Natural killer cell (primary cell): ENCODE measurements at places on chromosomes 3 and 15. TPM values are rescaled to one million over a fixed set of nuclear protein-coding genes. Genes with fewer than 3 reads are reported as not detected.

- no peak for DNase-seq
These were observed 786.4 kb downstream of the MCTP2 start for GRCh38 chr15:95017666-95018328.

GRCh38 chr15:25180606-25181292, 226.0 kb downstream of the SNRPN start:
- DNase-seq, result peak; percentile 5

PRRT3 gene
- 2.2 TPM for total RNA-seq

GRCh38 chr3:71271596-71271995, 311.9 kb downstream of the FOXP1 start:
- DNase-seq, result no peak

KLHL6 gene
- 10.9 TPM for total RNA-seq

DNA sequence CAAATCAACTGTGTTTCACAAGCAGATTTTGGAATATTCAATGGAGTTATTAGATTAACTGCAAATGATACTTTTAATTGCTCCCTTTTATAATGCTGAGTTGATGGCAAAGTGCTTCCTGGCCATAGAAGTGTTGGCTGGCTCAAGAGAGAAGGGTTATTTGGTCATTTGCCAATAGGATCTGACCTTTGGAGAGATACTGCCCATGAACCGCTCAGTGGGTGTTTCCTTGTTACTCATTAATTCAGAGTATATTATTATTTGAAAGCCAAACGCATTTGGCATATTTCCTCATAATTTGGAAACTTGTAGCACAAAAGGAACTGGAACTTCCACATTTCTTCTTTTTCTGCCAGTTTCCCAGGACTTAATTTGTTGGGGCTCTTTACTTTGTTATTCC, 234.7 kb downstream of the CDIN1 start:
- no peak for DNase-seq

DNA sequence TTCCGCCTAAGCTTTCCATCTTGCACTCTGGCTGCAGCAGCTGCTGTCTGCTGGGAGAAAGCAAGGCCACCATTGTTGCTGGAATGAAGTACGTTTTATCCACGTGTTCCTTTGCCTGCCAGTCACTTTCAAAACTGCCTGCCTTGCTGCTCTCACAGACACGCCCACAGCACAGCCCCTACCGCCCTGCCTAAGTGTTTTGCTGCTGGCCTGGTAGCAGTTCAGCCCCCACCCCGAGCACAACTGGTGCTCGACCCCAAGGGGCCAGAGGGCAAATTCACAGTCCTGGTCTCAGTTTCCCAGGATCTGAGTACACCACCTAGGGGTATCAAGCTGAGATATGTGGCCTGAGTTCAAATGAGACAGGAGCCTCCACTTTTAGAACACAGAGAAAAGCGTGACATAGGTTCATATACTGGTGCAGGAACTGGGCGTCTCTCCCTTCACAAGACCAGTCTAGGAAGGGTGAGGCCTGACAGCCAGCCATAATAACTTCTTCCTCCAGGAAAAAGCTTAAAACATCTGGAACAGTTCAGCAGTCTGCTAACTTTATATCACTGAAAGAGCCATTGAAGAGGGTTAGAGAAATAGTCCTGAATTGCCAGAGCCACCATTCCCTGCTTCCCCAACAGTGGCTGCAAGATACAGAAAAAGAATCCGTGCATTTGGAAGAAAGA, 1012.3 kb downstream of the ZPLD1 start:
- no peak for DNase-seq

DNA sequence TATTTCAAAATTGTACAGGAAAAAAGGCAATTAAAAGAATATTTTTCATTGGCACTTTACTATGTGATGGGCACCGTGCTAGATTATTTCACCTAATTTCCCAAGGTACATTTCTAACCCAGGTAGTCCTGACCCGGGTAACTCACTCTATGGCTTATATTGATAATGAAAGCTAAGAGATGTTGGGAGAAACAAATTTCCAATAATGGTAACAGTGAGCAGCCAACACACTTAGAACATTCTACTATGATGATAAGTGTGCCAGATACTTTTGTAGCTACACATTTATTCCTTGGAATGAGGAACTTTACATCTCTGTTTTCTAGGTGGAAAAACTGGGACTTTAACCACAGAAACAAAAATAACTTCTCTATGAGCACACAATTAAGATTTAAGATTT, 7.5 kb downstream of the CCNL1 start:
- no peak for DNase-seq
